ENCODE measurements at places on chromosomes 13 and 19.

DNA sequence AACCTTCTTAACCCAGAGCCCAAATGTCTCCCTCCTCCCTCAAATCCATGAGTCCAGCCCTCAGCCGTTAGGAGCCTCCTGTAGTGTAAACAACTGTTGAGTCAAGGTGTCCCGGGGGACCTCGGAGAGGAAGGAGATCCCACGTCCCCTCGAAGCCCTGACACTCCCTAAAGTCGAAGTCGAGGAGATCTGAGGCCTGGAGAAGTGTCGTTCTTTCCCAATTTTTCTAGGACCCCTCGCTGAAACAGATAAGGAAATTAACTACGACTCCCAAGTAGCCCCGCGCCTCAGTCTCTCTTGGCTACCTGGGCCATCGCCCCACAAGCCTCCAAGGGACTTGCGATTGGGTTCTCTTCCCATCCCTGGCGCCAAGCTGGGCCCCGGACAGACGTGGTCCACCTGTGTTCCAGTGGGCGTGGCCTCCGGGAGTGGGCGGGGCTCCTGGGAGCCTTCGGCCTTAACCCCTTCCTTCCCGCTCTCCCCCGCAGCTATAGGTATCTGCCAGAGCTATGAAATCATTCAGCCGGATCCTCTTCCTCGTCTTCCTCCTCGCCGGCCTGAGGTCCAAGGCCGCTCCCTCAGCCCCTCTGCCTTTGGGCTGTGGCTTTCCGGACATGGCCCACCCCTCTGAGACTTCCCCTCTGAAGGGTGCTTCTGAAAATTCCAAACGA, 869 bp downstream of the GFY start:
- no peak for DNase-seq

DNA sequence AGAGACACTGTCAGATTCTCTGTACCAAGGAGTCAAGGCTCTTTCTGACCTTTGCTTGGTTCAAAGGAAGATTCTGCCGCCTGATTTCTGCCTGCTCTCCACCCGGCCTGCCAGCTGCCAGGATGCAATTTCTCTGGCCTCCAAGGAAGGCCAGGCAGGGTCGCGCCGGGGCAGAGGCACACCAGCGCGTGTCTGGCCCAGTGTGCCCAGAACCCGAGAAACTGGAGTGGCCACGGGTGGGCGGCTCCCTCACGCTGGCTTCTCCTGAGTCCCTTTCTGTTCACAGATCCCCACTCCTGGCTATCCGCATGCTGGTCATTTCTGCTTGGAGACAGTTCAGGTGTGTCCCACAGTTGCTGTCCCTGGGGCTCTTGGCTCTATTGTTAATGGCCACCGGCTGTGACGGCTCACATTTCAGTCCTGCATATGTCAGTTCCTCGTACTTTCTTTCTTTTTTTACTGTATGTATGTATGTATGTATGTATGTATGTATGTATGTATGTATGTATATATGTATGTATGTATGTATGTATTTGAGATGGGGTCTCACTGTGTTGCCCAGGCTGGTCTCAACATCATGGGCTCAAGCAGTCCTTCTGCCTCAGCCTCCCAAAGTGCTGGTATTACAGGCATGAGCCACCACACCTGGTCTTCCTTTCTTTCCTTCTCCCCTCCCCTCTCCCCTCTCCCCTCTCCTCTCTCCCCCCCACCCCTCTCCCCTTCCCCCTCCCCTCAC, 16.9 kb downstream of the TMPRSS9 start:
- DNase-seq = no peak

DNA sequence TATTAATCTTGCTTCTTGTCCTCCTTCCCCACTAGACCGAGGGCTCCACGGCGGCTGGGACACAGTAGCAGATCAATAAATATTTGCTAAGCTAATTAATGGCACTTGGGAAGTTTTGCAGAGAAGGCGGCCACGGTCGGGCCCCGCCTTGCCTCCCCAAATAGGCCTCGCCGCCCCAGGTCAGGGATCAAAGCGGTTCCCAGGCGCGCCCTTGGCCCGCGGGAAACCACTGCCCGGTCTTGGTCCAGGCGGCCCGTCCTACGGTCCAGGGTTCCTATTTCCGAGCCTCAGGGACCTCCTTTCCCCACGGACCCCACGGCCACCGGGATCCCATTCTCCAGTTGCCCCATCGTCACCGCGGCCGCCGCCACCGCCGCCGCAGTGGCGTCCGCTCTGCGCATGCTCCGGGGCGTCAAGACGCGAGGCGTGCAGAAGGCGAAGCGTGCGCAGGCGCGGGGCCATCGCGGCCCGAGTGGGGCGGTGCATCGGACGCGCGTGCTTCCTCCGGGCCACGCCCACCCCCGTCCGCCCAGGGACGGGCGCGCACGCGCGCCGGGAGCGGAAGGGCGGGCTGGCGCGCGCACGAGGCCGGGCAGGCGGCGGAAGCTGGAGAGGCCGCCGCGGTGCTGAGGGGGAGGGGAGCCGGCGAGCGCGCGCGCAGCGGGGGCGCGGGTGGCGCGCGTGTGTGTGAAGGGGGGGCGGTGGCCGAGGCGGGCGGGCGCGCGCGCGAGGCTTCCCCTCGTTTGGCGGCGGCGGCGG, at the start of gene SMARCA4:
TSS of gene SMARCA4 (plus strand) at position 717 of the 759 bp plus-strand sequence. CDS start 23,122 bp downstream, outside the sequence.
- DNase-seq = peak; percentile 96

DNA sequence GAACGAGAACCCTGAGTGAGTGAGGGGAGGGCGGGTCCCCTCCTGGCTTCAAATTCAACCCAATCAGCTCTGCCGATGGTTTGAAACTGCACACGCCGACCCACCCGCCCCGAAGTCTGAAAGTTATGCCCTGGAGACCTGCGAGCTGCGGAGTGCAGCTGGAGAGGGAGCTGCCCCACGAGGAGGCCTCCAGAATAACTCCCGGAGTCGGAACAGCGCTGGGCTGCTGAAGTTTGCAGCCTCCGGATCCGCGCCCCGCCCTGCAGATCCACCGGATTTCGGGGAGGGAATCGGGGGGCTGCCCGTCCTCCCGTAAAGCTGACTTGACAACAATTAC, 7.0 kb downstream of the POU4F1 start:
- no peak for DNase-seq

- DNase-seq = no peak
Measured at GRCh38 chr19:13356185-13356584, 150.1 kb downstream of the CACNA1A start.

GRCh38 chr13:66425741-66426140, 804.4 kb downstream of the PCDH9 start:
- no peak for DNase-seq

- peak; percentile 93 for DNase-seq
Measured at GRCh38 chr19:48325265-48325910, at the start of gene EMP3. EMP3 (plus strand) TSS chr19:48325552; CDS start chr19:48326845, 1,293 bp downstream.

GRCh38 chr19:48934837-48935236, 1.3 kb downstream of the DHDH start:
- DNase-seq = no peak

DNA sequence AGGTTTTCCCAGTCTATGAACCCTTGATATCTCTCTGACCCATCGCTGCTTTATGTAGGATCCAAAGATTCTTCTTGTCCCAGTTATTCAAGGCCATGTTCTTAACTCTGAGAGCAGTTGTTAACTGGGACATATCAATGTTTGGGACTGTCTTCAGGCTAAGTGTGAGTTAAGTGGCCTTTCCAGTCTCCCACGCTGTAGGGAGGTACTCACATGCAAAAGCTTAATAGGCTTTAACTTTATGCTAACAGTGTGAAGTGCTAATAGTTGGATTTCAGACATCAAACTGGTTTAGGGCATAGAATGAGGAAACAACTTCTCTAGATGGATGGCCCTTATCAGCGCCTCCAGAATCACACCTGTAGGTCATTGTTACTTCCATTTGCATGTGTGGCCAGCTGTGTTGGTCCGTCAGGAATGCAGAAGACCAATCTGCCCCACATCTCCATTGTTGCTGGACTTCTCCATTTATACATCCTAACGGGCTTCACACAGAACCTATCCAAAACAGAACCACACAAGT, 104.7 kb upstream of the MBNL2 start:
- no peak for DNase-seq

DNA sequence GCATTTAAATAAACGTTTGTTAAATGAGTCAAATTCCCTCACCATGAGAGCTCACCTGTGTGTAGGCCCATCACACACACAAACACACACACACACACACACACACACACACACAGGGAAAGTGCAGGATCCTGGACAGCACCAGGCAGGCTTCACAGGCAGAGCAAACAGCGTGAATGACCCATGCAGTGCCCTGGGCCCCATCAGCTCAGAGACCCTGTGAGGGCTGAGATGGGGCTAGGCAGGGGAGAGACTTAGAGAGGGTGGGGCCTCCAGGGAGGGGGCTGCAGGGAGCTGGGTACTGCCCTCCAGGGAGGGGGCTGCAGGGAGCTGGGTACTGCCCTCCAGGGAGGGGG, 8.5 kb upstream of the CEACAM5 start:
- DNase-seq = no peak

GRCh38 chr13:49649963-49650312, 21.6 kb downstream of the ARL11 start:
- DNase-seq = no peak

- DNase-seq = no peak
Measured at GRCh38 chr13:83085186-83085900, 796.9 kb downstream of the SLITRK1 start.

DNA sequence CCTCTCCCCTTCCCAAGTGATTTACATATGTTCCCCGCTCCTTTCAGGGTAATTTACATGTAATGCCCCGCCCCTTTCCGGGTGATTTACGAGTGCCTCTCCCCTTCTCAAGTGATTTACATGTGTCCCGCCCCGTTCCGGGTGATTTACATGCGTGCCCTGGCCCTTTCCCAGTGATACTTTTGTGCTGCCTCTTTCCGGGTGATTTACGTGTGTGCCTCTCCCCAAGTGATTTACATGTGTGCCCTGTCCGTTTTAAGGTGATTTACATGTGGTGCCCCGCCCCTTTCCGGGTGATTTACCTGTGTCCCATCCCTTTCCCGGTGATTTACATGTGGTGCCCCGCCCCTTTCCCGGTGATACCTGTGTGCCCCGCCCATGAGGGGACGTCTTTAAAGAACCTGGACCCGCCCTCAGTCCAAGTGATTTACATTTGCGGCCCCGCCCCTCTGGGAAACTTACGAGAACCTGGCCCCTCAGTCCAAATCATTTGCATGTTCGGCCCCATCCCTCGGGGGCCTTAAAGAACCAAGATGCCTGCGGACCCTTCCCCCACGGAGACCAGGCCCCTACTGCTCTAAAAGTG, 559 bp upstream of the LENG9 start:
- peak; percentile 93 for DNase-seq

DNA sequence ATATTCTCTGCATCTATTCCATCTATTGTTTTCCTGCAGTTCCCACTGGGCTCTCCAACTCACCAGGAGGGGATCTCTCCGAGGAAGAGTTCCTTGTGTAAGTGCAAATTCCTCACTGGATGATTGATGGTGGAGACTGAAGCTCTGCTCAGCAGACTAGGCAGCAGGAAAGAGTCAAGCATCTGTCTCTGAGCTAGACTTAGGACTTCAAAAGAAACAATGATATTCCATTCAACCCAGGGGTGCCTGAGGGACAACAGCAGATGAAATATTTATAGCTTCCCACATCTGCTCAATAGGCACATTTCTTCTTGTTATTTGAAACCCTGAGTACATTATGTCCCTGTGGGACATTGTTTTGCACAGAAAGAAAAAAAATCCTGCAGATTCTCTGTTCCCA, at the start of the genes OR7A5 and OR7C1:
TSS of gene OR7A5 (minus strand) at position 175 of the 400 bp plus-strand sequence. CDS start 6,944 bp downstream, outside the sequence.
TSS of gene OR7C1 (minus strand) at position 175 of the 400 bp plus-strand sequence. CDS start 35,049 bp downstream, outside the sequence.
- no peak for DNase-seq

- no peak for DNase-seq
Measured at GRCh38 chr19:43101950-43102349, 19.4 kb upstream of the PSG2 start.

- no peak for DNase-seq
Measured at GRCh38 chr13:38902551-38902950, 88.1 kb downstream of the STOML3 start.

DNA sequence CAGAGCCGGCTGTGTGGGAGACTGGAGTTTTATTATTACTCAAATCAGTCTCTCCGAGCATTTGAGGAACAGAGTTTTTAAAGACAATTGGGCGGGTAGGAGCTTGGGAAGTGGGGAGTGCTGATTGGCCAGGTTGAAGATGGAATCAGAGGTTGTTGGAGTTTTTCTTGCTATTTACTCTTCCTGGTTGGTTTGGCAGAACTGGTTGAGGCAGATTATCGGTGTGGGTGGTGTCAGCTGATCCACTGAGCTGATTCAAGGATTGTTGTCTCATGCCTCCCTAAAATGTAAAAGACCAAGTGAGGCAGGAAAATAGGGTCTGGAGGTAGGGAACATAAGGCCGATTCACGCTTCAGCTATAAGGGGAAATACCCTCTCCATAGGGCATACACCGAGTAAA, 1.3 kb upstream of the TDRD12 start:
- DNase-seq = no peak

DNA sequence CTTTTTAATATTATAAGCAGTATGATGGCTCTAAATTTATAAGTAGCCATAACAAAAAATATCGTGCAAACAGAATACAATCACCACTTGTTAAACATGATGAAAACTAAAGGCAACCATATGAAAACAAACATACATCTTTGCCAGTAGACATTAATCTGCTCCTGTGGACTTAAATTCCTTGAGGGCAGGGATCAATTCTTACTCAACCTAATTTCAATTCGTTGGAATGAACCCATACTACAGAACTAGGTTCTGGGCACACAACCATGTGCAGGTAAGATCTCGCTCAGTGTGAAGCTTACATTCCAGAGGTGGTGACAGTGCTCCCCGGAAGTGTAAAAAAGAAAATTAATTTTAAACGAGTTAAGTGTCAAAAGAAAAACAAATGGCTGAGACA, 13.4 kb downstream of the TBC1D4 start:
- DNase-seq = no peak

- no peak for DNase-seq
Measured at GRCh38 chr19:1066748-1067340, at the start of gene ARHGAP45. ARHGAP45 (plus strand) TSS chr19:1067167; CDS start chr19:1067406, 239 bp downstream.

DNA sequence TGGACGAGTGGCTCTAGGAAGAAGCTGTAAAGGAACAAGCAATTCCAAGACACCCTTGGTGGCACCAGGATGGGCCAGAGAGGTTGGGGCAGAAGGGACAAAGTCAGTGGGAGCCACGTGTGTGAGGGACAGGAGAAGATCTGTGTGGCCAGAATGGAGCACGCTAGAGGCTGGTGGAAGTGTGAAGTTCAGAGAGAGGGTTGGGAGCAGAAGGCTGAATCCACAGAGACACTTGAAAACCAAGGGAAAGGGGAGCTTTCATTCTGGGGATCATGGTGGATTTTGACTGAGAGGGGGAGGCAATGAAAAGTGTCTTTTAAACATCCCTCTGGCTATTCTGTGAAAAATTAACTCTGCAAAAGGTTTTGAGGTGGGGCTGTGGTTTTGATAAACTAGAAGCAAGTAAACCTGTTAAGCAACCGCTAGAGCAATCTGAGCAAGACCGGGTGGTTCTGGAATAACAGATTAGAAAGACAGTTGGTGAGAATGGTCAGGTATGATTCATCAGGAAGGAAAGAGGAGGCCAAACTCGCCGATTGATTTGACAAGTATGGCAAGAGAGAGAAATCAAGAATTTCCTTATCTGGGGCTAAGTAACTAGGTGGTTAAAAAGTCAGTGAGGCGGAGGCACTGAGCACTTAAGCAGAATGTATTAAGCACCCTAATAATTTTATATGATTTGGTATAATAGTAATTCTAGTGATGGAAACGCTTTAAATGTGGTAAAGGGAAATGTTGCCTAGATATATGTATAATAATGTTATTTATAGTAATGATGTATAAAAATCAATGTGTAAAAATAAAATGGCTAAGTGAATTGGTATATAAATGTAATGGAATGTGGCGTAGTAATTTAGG, 140.0 kb downstream of the MYO16 start:
- DNase-seq = no peak
